ENCODE measurements at places on chromosomes 12 and 14. TPM values are rescaled to one million over a fixed set of nuclear protein-coding genes. Genes with fewer than 3 reads are reported as not detected.

NRIP2 gene
- total RNA-seq = 0.88 TPM

TAMALIN gene
- 14.0 TPM for total RNA-seq

ATF7 gene
- 37.1 TPM for total RNA-seq

OR4E2 gene
- not detected for total RNA-seq

NTF3 gene
- total RNA-seq = not detected

RSRC2 gene
- total RNA-seq = 84.3 TPM

SIX6 gene
- total RNA-seq = not detected

DIO3 gene
- total RNA-seq = 7.7 TPM

SLCO1B1 gene
- total RNA-seq = not detected

SLC25A21 gene
- total RNA-seq = 1.4 TPM

KRT7 gene
- total RNA-seq = 566 TPM

C12orf60 gene
- 2.5 TPM for total RNA-seq

STAC3 gene
- total RNA-seq = 3.0 TPM

TSPAN9 gene
- total RNA-seq = 36.0 TPM

IFI27L2 gene
- 97.8 TPM for total RNA-seq

DEGS2 gene
- 2.1 TPM for total RNA-seq

P2RX2 gene
- not detected for total RNA-seq

KLHDC1 gene
- total RNA-seq = 16.3 TPM

PLEK2 gene
- total RNA-seq = 75.2 TPM

TXNDC16 gene
- 3.7 TPM for total RNA-seq

PPP4R4 gene
- total RNA-seq = 1.2 TPM

TRIP11 gene
- 45.1 TPM for total RNA-seq

TRIM9 gene
- total RNA-seq = 1.7 TPM

OTX2 gene
- not detected for total RNA-seq

DCAF4 gene
- 42.7 TPM for total RNA-seq

TIMELESS gene
- total RNA-seq = 7.6 TPM

TSPAN8 gene
- total RNA-seq = 8.4 TPM

Data from thyroid gland (tissue), 4 donors.